ENCODE measurements at places on chromosomes 5 and 9. TPM values are rescaled to one million over a fixed set of nuclear protein-coding genes. Genes with fewer than 3 reads are reported as not detected.

Gene DAB2
- 61.6 TPM for total RNA-seq

Gene ZDHHC12
- 76.2 TPM for total RNA-seq

Gene CLIC3
- 3.2 TPM for total RNA-seq

Gene GPR151
- total RNA-seq = not detected

Gene SV2C
- total RNA-seq = 0.24 TPM

Gene TSSK1B
- total RNA-seq = not detected

Gene WNT8A
- total RNA-seq = not detected

Gene CFAP157
- total RNA-seq = 0.14 TPM

Gene TAF11L4
- not detected for total RNA-seq

Gene SHOC1
- not detected for total RNA-seq

Gene ABCA2
- total RNA-seq = 56.0 TPM

Gene SLC1A3
- 1.8 TPM for total RNA-seq

Gene CNTLN
- total RNA-seq = 1.6 TPM

Gene GPR150
- total RNA-seq = 0.37 TPM

Gene MEF2C
- 10.0 TPM for total RNA-seq

Gene ZNF367
- total RNA-seq = 3.4 TPM

Gene LCN1
- not detected for total RNA-seq

Gene MYOZ3
- 0.31 TPM for total RNA-seq

Gene PRDM9
- not detected for total RNA-seq

Gene ADGRV1
- total RNA-seq = 7.3 TPM

Gene BASP1
- 5.0 TPM for total RNA-seq

Gene AUH
- 30.4 TPM for total RNA-seq

Gene BDP1
- 18.6 TPM for total RNA-seq

Gene ADGRD2
- total RNA-seq = not detected

Gene C5orf52
- 3.9 TPM for total RNA-seq

Gene GMCL2
- total RNA-seq = not detected

Gene TEK
- total RNA-seq = 4.2 TPM

Gene PLPP7
- total RNA-seq = 1.1 TPM

Gene CCNO
- total RNA-seq = 3.0 TPM

Gene PCDHA12
- 0.18 TPM for total RNA-seq

Gene RFX3
- total RNA-seq = 8.4 TPM

Gene PCDHGA10
- total RNA-seq = 5.3 TPM

Gene TAF11L5
- total RNA-seq = not detected

Gene MBLAC2
- total RNA-seq = 4.5 TPM

Gene ZNF483
- total RNA-seq = 0.73 TPM

Gene KCNMB1
- 6.9 TPM for total RNA-seq

Gene ATG10
- 6.3 TPM for total RNA-seq

Gene NHP2
- 63.9 TPM for total RNA-seq

Gene GDA
- 44.7 TPM for total RNA-seq

Gene CXXC5
- total RNA-seq = 30.2 TPM

Gene NXNL2
- not detected for total RNA-seq

Gene SPATA31D4
- total RNA-seq = not detected

Gene ITGA2
- total RNA-seq = 19.2 TPM

Gene SAPCD2
- total RNA-seq = 10.3 TPM

Gene ANKDD1B
- total RNA-seq = 7.1 TPM

Gene FOXD1
- 0.20 TPM for total RNA-seq

Gene CXCL14
- total RNA-seq = 88.5 TPM

Gene PCDHA2
- total RNA-seq = not detected

Gene PCDHGA4
- 0.84 TPM for total RNA-seq

Gene OR1N2
- total RNA-seq = not detected

Gene RMI1
- total RNA-seq = 9.4 TPM

Gene NIM1K
- total RNA-seq = 0.34 TPM

Gene KCTD16
- 0.11 TPM for total RNA-seq

Gene SPAAR
- 1.3 TPM for total RNA-seq
